ENCODE measurements at places on chromosomes 12 and 14. TPM values are rescaled to one million over a fixed set of nuclear protein-coding genes. Genes with fewer than 3 reads are reported as not detected.

DNA sequence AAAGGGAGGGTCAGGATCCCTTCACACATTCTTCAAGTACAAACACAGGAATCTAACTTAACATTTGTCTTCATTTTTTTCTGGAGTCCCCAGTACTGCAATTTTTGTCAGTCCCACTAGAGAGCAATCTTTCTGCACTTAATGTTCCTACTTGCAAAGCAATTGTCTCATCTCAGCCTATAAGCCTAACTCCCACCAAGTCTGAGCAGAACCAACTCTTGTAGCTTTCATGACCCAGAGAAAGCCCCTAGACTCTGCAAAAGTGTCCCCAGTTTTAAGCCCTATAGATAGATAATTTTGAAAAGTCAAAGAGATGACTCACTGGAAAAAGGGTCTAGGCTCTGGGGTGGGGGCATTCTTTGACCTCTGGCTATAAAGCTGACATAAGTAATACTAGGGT, 1.8 kb upstream of the ZBTB39 start:
- no peak for DNase-seq
- no peak overlapping the region for H3K27ac ChIP-seq
- H3K36me3 ChIP-seq: peaks cover 2% of the 10 kb centered on the region

Gene TEX22
- total RNA-seq: 1.7 TPM

Gene NOXRED1
- total RNA-seq: 0.22 TPM

Gene SLC35F4
- total RNA-seq: not detected

Gene PARP11
- 21.3 TPM for total RNA-seq

DNA sequence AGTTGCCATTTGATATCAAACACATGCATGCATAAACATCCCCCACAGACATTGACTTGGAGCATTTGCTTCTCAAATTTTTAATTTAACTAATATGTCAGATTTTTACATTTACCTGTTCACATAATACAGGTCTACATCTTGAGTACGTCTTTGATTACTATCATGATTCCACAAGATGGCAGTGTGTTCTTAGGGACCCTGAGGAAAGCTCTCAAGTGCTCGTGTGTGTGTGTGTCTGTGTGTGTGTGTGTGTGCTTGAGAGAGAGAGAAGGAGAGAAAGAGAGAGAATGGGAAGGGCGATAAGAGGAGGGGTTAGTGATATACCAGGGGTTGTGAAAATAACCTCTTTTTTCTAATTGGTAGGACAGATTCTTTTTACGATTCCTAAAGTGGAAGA, 167.1 kb upstream of the OR4E1 start:
- H3K27ac ChIP-seq: peak overlapping the region; percentile 54
- no peak for DNase-seq
- no peaks in the 10 kb centered on the region for H3K36me3 ChIP-seq
- H3K27me3 ChIP-seq: peaks cover 27% of the 10 kb centered on the region
- H3K4me3 ChIP-seq: peak overlapping the region; percentile 76

DNA sequence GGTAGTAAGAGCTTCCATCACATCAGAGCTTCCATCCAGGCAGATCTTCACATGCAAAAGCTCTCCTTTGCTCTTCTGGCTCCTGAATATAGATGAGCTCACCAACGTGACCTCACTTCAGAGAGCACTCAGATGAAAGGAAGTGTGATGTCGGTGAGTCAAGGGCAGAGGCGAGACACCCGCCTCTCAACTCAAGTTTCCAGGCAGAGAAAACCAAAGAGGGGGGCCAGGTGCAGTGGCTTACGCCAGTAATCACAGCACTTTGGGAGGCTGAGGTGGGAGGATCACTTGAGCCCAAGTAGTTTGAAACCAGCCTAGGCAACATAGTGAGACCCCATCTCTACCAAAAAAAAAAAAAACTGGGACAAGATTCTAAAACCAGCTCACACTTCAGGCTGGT, 126.9 kb downstream of the DUSP6 start:
- H3K36me3 ChIP-seq: peaks cover 3% of the 10 kb centered on the region
- peaks cover 16% of the 10 kb centered on the region for H3K4me1 ChIP-seq
- peak overlapping the region; percentile 92 for H3K27ac ChIP-seq

Gene FAM181A
- total RNA-seq: not detected

Gene RNU6-7
- total RNA-seq: not detected

GRCh38 chr14:54133896-54134295, 177.3 kb upstream of the BMP4 start:
- H3K4me3 ChIP-seq: no peak overlapping the region
- H3K4me1 ChIP-seq: peaks cover 2% of the 10 kb centered on the region
- DNase-seq: no peak
- no peak overlapping the region for H3K27ac ChIP-seq
- peaks cover 5% of the 10 kb centered on the region for H3K27me3 ChIP-seq

GRCh38 chr14:95635051-95635450, 51.2 kb upstream of the TCL1B start:
- no peak overlapping the region for H3K4me3 ChIP-seq
- no peaks in the 10 kb centered on the region for H3K36me3 ChIP-seq
- peaks cover 6% of the 10 kb centered on the region for H3K27me3 ChIP-seq
- no peak for DNase-seq
- no peaks in the 10 kb centered on the region for H3K4me1 ChIP-seq
- no peak overlapping the region for H3K27ac ChIP-seq

DNA sequence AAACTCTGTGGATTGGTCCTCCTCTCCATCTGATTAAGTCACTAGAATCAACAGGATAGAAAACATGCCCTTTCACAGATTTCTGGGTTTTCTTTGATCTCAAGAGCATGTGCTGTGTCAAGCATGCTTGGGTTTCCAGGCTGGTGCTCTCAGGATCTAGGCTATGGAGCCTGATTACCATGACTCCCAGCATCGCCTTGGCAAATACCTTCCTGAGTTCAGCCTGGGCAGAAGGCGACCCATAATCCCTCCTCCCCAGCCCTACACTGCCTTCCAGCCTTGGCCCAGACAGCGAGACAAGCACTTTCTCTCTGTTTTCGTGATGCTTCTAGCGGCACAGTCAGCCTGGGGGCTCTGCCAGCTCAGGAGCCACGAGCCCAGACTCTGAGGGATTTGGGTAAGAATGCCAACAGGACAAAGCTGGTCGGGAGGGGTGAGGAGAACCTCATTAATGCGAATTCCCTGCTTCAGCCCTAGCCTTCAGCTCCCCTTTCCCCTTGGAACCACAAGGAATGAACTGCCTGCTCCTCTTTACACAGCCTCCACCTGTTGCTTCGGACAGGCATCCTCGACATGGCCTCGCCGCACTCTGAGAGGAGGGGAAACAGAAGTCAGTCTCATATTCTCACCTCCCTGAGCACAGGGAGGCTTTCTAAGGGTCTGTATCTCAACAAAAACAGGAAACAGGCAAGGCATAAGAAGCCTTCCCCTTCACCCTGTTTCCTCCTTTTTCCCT, 227.1 kb downstream of the MSRB3 start:
- no peaks in the 10 kb centered on the region for H3K36me3 ChIP-seq
- no peaks in the 10 kb centered on the region for H3K4me1 ChIP-seq
- H3K27me3 ChIP-seq: no peaks in the 10 kb centered on the region
- H3K4me3 ChIP-seq: no peak overlapping the region
- DNase-seq: no peak

GRCh38 chr12:128259556-128260070, 7.4 kb upstream of the TMEM132C start:
- H3K27ac ChIP-seq: no peak overlapping the region
- no peak overlapping the region for H3K4me3 ChIP-seq
- no peaks in the 10 kb centered on the region for H3K27me3 ChIP-seq
- no peak for DNase-seq
- H3K4me1 ChIP-seq: no peaks in the 10 kb centered on the region

DNA sequence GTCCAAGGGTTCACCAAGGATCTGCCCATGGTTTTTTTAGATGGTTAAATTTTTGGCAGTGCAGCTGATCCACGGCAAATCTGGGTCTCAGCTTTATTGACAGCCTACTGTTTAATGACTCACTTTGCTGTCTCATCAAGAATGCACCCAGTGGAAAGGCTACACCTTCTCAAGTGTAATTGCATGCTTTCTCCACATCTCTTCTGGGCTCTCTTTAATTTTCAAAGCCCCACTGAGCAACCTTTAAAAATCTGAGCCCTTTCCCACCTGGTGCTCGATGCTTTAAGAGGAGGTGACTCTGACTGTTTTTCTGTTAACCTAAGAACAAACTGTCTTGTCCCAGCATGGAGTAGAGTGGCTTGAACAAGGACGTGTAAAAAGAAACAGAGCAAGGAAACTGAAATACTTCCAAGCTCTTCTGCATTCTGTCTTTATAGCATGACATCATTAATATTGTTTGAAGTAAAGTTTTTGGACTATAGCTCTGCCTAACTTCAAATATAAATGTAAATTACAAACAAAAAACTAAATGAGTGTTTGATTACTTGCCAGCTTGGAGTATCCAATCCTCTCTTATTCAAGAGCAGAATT, 214.2 kb upstream of the KRR1 start:
- H3K27ac ChIP-seq: no peak overlapping the region
- H3K36me3 ChIP-seq: no peaks in the 10 kb centered on the region
- DNase-seq: no peak

GRCh38 chr14:65297744-65298143, 114.8 kb upstream of the FUT8 start:
- peaks cover 18% of the 10 kb centered on the region for H3K4me1 ChIP-seq
- no peak for DNase-seq
- H3K27ac ChIP-seq: no peak overlapping the region
- H3K27me3 ChIP-seq: no peaks in the 10 kb centered on the region
- no peak overlapping the region for H3K4me3 ChIP-seq

All from T-helper 17 cell (primary cell).